Esophagus mucosa (tissue), 1 donor: ENCODE measurements at places on chromosomes 13 and 19. TPM values are rescaled to one million over a fixed set of nuclear protein-coding genes. Genes with fewer than 3 reads are reported as not detected.
A peak's percentile ranks its signal among the peaks of the same experiment; 100 is the strongest.

GRCh38 chr13:97289514-97290298 lies 67.6 kb downstream of the MBNL2 start:
- ATAC-seq = no peak

- no peak for ATAC-seq
Observed at GRCh38 chr19:46993622-46994021, 26.0 kb upstream of the NPAS1 start.

DNA sequence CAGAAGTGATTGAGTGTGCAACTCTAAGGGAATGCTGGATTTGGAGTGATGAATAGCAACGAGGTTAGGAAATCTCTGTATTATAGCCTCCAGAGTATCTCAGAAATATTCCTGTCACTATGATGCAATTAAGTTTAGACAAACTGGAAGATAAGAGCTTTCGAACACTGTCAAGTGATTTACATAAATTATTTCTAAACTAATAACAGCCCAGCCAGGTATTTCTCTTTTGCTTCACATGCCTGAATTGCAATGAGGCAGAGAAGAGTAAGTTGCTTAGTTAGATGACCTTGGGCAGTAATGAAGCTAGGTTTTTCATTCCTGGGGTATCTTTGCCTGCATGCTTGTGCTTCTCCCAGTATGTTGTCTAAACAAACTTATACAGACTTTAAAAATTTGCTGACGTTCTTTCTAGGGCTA lies 134.5 kb downstream of the LMO7 start:
- no peak for ATAC-seq

- ATAC-seq = no peak
Observed at GRCh38 chr13:110421061-110421460, 114.0 kb downstream of the COL4A2 start.

GRCh38 chr13:86684402-86684801 lies 885.2 kb upstream of the SLITRK6 start:
- ATAC-seq = no peak

DNA sequence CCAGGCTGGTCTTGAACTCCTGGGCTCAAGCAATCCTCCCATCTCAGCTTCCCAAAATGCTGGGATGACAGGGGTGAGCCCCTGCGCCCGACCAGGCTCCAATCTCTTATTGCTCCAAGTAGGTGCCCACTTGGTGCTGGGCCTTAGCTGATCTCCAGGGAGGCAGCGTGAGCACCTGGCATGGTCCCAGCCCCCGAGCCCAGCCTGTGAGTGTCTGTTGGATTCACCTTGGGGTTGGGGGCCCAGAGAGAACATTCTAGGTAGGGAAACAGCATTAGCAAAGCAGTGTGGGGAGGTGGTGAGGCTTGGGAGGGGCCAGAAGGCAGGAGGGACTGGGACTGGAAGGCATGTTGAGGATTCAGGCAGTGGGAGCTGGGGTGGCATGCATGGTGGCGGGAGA lies 45.5 kb downstream of the DNM2 start:
- no peak for ATAC-seq

DNA sequence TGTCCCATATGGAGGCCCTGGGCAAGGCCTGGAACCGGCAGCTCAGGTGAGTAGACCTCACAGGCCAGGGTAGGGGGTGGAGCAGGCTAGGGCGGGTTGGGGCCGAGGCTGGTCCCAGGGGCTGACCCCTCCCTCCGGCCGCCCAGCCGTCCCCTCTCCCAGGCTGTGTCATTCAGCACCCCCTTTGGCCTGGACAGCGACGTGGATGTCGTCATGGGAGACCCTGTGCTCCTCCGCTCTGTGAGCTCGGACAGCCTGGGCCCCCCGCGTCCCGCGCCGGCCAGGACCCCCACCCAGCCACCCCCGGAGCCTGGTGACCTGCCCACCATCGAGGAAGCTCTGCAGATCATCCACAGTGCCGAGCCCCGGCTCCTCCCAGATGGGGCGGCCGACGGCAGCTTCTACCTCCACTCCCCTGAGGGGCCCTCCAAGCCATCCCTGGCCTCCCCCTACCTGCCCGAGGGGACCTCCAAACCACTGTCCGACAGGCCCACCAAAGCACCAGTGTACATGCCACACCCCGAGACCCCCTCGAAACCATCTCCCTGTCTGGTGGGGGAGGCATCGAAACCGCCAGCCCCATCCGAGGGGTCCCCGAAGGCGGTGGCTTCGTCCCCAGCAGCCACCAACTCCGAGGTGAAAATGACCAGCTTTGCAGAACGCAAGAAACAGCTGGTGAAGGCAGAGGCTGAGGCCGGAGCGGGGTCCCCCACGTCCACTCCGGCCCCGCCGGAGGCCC lies 16.0 kb downstream of the CAMSAP3 start:
- ATAC-seq = peak; percentile 4

DNA sequence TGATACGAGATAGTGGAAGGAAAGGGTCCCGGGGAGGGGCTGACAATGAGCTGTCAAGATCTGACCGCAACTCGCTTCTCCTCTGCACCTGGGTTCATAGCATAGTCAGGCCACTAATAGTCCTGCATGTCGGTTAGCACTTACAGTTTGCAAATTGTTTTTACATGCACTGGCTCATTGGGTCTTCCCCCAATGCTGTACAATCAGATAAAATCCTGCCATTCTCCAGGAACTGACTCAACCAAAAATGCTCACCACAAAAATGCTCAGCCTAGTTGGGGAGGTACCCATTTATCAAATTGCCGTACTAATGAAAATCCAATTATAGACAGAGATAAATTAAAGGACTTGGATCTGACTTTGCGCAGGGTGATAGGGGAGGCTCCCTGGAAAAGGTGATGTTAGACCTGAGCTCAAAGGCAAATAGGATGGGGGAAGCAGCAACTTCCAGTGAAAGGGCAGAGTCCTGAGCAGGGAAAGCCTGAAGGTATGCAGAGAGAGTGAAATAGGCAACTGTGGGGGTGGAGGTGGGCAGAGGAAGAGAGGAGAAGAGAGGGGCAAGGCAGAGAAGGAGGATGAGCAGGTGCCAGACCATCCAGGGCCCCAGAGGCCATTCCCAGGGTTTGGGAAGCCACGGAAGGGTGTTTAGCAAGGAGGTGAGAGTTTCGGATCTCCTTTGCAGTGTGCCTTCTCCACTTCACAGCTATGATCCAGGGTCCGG lies 326.1 kb upstream of the TSHZ3 start:
- ATAC-seq = no peak

GRCh38 chr19:12567951-12568350 lies 16.7 kb upstream of the ZNF564 start:
- no peak for ATAC-seq

- ATAC-seq = no peak
Observed at GRCh38 chr13:26186995-26187394, 35.1 kb downstream of the RNF6 start.

- ATAC-seq = no peak
Observed at GRCh38 chr13:74389056-74389455, 254.9 kb upstream of the KLF12 start.

Gene ZNF146
- total RNA-seq = 35.9 TPM

Gene GRIN2D
- total RNA-seq = 0.04 TPM

Gene CYP4F8
- total RNA-seq = not detected

Gene CDK8
- 7.7 TPM for total RNA-seq

Gene ENOX1
- 0.12 TPM for total RNA-seq

Gene PODNL1
- total RNA-seq = 8.5 TPM
